ENCODE measurements at places on chromosomes 5 and 9. TPM values are rescaled to one million over a fixed set of nuclear protein-coding genes. Genes with fewer than 3 reads are reported as not detected.

- no peak for DNase-seq
Measured at GRCh38 chr9:11241779-11242178, 629.0 kb upstream of the PTPRD start.

GRCh38 chr5:67806654-67807438 lies 408.7 kb upstream of the PIK3R1 start:
- DNase-seq, result no peak

CTSL gene
- total RNA-seq, result 85.7 TPM

- DNase-seq, result no peak
Measured at GRCh38 chr9:129607027-129607387, 13.9 kb downstream of the C9orf50 start.

- no peak for DNase-seq
Measured at GRCh38 chr9:94920420-94921091, 194.1 kb downstream of the AOPEP start.

- DNase-seq, result no peak
Measured at GRCh38 chr9:27183701-27184100, 74.7 kb downstream of the TEK start.

DNA sequence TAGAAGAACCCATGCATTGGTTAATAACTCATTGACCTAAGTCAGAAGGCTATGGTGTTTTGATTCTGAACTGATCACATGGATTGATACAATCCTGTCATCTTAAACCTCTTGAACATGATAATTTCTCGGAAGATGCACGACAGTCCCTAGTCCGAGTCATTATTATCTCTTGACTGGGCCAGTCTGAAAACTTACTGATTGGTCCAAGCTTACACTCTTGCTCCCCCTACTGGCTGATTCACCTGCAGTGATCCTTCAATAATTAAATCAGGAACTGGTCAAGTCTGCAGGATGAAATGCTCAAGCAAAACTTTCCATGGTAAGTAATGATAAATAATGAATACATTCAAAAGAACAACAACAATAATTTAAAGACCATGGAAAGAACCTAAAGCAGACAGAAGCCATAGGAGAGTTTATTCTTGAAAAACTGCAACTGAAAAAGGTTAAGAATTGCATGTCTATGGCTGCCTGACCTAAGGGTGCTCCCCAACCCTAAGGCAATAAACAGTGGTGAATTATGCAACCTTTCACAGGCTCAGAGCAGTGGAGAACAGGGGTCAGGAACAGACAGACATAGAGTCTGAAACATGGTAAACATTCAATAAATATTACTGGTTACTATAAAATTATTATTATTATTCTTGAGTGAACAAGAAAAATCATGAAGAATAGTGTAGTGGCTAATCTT lies 79.3 kb downstream of the BRINP1 start:
- DNase-seq, result no peak

PCDHA1 gene
- total RNA-seq, result 0.21 TPM

DNA sequence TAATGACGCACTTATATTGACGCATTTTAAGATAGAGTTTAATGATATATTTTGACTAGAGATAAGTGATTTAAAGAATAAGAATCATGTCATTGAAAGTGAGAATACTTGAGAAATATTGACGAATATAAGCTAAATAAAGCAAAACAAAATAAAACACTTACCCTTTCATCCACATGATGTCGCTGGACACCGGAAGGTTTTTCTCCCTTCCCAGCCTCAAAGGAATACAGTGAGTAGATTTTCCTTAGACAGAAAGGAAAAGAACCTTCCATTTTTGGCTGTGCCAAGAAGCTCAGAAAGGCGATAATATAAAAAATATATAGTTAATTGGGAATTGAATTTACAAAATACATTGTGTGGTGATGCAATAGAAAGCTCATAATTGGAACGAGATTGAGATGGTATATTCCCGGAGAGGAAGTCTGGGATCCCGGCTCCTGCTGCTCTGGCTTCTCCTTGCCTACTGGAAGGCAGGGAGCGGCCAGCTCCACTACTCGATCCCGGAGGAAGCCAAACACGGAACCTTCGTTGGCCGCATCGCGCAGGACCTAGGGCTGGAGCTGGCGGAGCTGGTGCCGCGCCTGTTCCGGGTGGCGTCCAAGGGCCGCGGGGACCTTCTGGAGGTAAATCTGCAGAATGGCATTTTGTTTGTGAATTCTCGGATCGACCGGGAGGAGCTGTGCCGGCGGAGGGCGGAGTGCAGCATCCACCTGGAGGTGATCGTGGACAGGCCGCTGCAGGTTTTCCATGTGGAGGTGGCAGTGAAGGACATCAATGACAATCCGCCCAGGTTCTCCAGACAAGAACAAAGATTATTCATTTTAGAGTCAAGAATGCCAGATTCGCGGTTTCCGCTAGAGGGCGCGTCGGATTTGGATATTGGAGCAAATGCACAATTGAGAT lies at the start of gene PCDHA5:
Gene PCDHA5, plus strand, starts transcription at position 239 of the 906 bp plus-strand sequence.
- DNase-seq, result no peak

PTCH1 gene
- 48.0 TPM for total RNA-seq

DNA sequence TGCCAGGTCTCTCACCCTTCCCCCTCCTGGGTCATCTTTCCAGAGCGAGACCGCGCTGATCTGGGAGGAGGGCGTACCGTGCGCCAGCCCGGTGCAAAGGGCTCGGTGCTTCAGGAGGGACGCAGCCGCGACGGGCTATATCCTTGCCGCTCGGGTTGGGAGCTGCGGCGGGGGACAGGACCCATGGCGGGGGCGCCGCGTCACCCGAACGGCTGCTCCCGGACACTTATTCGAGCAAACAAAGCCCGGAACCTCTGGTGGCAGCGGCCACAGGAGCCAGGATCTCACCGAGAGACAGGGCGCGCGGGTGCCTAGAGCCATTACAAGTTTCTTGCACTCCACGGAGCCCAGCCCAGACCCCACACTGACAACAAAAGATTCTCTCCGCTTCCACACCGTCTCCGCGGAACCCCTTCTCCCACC lies 1.3 kb downstream of the SEMA6A start:
- DNase-seq, result no peak

- DNase-seq, result peak; percentile 29
Measured at GRCh38 chr5:143403334-143403592, 223 bp downstream of the NR3C1 start.

TMEM174 gene
- not detected for total RNA-seq

CSNK1A1 gene
- total RNA-seq, result 343 TPM

DNA sequence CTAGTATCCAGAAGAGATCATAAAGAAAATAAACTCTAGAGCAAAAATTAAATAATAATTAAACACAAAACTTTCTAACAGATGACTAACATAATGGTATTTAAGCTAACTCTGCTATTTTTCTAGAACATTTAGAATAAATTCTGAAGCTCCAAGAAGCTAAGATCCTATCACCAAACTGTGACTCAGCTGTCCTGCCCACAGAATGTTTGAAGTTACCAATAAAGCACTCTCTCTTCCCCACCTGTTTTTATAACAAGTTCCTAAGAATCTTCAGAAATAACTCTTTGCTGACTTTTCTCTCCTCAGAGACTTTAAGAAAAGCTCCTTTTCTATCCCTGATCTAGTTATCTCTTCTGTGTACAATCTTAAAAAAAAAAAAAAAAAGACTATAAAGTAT lies 6.0 kb upstream of the EFNA5 start:
- no peak for DNase-seq

GRCh38 chr5:134427540-134428041 lies 15.9 kb upstream of the CDKN2AIPNL start:
- no peak for DNase-seq

IL7R gene
- total RNA-seq, result 1.5 TPM

DNA sequence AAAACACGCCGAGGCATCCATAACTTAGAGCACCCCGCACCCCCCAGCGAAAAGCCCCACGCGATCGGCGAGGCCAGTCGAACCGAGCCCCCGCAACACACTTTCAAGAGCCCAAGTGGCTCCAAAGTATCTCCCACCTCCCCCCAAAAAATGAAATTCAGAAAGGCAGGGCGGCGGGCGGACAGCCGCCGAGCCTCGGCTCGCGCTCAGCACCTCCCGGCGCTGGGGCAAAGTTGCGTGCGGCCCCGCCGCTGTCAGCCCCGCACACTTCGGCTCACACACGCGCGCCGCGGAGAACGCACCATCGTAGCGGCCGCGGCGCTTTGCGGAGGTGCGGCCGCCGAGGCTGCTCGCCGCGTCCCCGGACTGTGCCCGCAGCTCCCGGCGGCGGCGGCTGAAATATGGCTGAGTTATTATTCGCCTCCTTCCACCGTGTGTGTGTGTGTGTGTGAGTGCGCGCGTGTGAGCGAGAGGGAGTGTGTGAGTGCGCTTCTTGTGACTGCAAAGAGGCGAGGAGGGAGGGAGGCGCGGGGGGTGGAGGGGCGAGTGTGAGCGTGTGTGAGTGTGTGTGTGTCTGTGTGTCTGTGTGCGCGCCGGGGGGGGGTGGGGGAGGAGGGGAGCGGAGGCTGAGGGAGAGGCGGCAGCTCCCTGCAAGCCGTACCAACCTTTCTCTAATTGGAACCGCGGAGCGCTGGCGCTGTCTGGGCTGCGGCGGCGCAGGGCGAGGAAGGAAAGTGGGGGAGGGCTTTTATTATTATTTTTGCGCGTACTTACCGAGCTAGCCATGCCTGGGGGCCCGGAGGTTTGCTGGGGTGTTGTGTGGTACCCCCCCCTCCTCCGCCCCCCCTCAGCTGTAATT lies 599 bp downstream of the MLLT3 start:
- peak; percentile 77 for DNase-seq

GPR107 gene
- total RNA-seq, result 30.1 TPM

JAKMIP2 gene
- total RNA-seq, result 4.5 TPM

DNA sequence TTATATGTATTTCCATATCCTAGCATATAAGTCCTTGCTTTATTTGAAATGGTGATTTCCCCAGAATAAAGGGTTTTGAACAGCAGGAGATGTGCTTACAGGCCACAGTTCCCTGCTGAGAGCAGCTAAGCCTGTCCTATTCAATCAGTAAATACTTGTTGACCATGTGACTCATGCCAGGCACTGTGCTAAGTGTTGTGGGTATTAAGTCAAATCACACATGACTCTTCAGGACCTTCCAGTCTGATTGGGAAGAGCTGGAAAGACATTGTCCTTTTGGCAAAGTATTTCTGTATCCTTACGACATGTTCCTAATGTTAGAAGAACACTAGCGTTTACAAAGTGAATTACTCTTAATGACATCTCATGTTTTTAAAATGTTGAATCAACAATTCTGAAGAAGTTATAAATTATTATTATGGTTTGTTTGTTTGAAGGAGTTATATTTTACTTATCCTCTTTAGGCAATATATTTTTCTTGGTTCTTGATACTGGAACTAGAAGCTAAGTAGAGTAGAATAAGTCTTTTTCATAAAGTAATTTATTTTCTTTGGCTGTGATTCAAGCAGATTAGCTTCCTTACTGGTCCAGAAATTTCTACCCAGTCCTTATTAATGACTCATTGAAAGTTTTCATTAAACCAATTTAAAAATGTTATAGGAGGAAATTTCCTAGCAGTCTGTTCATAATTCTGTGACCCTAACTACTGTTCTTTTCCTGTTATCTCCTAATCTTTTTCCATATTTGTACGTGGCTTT lies 82.1 kb downstream of the GAPVD1 start:
- peak; percentile 37 for DNase-seq

ITGA2 gene
- total RNA-seq, result 21.1 TPM

DCTN3 gene
- 34.2 TPM for total RNA-seq

DNA sequence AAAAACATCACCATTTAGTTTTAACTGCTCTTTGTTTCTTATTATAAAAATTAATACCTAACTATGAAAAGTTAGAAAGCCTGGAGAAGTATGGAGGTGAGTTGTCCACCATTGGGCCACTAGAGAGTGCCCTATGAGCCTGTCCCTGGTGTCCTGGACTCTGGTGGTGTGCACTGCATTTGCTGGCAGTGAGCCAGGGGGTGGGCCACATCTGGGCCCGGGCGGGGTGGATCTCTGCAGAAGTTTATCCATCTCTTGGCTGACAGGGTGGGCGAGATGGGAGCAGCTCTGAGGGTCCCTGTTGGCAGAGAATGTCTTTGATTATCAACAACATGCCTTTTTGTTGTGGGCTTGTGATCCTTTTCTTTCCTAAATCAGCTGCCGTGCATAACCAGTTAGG lies 8.2 kb downstream of the TENT4A start:
- DNase-seq, result no peak

DNA sequence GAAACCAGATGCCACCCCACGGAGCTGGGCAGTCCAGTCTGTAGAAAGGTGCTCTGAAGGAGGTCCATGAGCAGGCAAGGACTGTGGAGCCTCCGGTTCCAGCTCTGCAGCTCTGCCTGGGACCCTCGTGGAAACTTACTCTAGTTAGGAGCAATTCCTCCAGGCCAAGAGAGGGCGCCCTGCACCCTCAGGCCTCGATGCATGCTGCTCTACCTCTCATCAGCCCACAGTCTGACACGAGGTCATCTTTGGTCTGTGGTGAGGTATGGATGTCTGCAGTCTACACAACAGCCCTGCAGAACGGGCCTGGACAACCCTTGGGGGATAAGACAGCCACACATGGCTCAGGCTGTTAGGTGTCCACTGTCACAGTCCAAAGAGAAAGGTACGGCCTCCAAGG lies 50.6 kb upstream of the UBTD2 start:
- DNase-seq, result no peak

SOWAHA gene
- total RNA-seq, result 0.48 TPM

AK8 gene
- total RNA-seq, result 1.0 TPM

ALAD gene
- 16.6 TPM for total RNA-seq

TMEM252 gene
- total RNA-seq, result not detected

DNA sequence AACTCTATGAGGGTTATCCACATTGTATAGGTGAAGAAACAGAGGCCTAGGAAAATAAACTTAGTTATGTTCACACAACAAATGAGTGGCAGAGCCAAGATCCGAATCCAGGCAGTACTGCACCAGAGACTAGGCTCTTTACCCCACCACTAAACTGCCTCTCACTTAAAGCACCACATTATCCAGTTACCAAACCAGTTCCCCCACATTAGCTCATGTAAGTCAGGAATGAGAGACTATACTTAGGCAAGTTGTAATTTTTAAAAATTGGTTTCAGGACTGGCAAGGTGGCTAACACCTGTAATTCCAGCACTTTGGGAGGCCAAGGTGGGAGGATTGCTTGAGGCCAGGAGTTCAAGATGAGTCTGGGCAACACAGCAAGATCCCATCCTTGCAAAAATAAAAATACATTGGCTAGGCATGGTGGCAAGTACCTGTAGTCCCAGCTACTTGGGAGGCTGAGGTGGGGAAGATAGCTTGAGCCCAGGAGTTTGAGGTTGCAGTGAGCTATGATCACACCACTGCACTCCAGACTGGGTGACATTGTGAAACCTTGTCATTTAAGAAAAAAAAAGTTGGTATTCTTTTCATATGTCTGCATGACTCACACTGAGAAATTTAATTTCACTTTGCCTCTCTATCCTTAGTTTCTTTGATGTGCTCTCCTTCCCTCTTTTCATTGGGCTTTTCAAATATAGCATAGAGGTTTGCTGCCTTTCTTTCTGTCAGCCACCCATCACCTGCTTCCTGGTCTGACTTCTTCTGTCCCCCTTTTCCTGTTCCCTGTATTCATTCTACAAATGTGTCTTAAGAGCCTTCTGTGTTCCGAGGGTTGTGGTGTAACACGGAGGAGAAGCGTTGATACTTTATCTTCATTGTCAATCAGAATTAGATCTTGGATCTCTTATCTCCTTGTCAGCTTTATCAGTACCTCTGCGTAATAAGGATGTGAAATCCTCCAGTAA lies 64.7 kb downstream of the ERMP1 start:
- DNase-seq, result no peak

GRCh38 chr5:147413266-147413665 lies 96.6 kb downstream of the DPYSL3 start:
- no peak for DNase-seq
